ENCODE measurements at places on chromosomes 6 and 20. TPM values are rescaled to one million over a fixed set of nuclear protein-coding genes. Genes with fewer than 3 reads are reported as not detected.

GRCh38 chr6:165574220-165575157 lies 88.6 kb downstream of the PDE10A start:
- no peak for DNase-seq

GRCh38 chr6:107246972-107247615 lies 131.8 kb upstream of the BEND3 start:
- DNase-seq: no peak

- no peak for DNase-seq
Observed at GRCh38 chr6:139242457-139243240, 49.1 kb downstream of the TXLNB start.

The FOXA2 gene
- total RNA-seq: not detected

DNA sequence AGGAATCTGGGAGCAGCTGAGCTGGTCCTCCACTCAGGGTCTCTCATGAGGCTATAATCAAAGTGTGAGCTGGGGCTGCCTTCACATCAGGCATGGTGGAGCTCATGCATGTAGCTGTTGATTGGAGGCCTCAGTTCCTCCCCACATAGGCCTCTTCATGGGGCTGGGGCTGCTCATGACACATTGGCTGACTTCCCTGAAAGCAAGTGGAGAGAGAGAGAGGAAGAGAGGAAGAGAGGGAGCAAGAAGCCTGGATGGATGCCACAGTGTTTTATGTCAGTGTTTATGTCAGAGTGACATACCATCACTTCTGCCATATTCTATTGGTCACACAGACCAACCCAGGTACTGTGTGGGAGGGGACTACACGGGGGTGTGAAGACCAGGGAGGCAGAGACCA lies 43.8 kb downstream of the EYA2 start:
- DNase-seq: no peak

- no peak for DNase-seq
Observed at GRCh38 chr6:137661601-137662000, 167.4 kb upstream of the OLIG3 start.

The TOX2 gene
- total RNA-seq: 1.8 TPM

- DNase-seq: no peak
Observed at GRCh38 chr20:59356662-59357165, 56.3 kb downstream of the EDN3 start.

GRCh38 chr6:101429270-101429669 lies 35.8 kb downstream of the GRIK2 start:
- no peak for DNase-seq

DNA sequence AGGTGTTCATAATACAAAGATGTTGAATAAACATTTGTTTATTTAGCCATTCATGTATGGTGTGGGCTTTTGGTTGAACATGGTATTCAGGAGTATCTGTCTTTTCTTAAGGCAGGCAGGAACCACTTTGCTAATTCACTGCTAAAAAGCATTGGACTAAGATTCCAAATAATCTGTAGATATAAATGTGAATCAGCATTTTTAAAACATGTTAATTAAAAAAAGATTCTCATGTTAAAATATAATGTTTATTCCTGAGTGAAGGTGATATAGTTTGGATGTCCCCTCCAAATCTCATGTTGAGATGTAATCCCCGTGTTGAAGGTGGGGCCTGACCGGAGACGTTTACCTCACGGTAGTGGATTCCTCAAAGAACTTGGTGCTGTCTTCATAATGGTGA lies 19.3 kb downstream of the CRISP1 start:
- DNase-seq: no peak

DNA sequence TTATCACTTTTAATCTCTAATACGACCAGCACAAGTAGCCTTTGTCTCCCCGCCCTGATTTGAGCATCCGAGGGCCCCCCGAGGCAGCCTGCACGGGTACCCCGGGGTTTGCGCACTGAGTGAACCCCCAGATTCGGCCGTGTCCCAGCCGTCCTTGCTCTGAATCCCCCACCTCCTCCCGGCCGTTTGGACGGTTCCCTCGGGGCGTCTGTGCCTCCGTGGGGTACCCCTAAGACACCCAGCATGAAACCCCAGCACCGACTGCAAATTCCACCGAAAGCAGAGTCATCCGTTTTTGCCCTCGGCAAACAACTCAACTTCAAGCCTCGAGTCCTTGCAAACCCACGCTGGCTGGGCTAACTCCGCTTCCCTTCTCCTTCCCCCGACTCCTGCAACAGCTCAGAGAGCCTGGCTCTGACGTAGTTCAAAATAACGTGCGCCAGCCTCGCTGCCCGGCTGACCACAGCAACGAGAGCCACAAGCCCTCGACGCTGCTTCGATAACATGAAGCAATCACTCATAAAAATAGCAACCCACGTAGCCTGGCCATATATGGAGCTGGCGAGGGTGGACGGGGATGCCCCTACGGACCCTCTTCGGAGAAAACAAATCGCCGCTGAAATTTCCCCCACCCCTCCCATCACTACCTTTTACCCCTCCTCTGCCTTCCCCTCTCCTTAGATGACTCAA lies 764 bp upstream of the SNAP25 start:
- DNase-seq: no peak

DNA sequence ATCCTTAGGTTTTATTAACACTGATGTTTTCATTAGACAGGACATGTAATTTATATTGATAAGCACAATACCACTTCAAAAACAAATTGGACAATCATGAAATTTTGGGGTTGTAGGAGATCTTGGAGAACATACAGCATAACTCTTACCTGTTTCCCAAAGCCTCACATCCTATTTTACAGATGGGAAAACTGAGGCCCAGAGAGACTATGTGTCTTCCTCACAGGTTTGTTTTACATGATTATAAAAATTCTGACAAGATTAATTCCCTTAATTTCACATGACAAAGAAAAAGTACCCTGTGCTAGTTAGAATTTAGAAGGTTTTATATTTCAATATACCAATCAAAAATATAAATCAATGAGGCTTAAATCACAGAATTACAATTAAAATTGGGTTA lies 145.5 kb downstream of the GMDS start:
- DNase-seq: no peak
